ENCODE measurements at places on chromosomes 11 and 22.
A peak's percentile ranks its signal among the peaks of the same experiment; 100 is the strongest.

- DNase-seq = no peak
These were observed 1.2 kb downstream of the FIBP start for GRCh38 chr11:65886826-65887722.

DNA sequence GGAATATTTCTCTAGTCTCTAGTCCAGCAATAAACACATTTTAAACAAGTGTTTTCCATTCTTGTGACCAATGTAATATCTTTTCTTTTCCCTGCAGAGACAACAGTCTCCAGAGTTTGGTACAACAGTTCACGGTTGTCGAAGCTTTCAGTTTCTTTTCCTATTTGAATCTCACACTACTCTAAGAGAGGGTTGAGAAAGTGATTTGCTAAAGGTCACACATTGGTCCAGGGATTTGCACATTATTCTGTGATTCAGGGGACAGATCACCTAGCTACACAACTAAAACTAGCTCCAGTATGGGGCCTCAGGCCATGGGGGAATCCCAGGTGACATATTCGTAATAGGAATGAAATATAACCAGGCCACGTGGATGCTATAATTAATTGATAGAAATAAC, 132.5 kb downstream of the HIPK3 start:
- no peak for DNase-seq

DNA sequence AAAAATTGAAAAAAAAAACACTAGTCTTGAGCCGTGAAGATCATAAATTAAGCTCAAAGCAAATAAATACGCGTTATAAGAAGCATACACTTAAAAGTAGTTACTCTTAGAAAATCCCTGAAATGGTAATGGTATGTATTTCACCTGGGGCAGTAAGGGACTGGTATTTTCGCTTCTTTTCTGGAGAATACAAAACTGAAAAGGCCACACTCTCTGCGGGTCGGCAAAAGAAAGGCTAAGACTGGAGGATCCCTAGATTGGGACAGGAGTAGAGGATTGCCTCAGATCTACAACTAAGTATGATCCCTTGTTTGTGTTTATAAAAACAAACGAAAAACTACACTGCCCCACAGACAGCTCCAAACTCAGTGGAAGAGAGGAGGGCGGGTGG, 617 bp downstream of the TSG101 start:
- no peak for DNase-seq

- DNase-seq = no peak
These were observed 23.3 kb downstream of the MYH9 start for GRCh38 chr22:36364255-36365019.

DNA sequence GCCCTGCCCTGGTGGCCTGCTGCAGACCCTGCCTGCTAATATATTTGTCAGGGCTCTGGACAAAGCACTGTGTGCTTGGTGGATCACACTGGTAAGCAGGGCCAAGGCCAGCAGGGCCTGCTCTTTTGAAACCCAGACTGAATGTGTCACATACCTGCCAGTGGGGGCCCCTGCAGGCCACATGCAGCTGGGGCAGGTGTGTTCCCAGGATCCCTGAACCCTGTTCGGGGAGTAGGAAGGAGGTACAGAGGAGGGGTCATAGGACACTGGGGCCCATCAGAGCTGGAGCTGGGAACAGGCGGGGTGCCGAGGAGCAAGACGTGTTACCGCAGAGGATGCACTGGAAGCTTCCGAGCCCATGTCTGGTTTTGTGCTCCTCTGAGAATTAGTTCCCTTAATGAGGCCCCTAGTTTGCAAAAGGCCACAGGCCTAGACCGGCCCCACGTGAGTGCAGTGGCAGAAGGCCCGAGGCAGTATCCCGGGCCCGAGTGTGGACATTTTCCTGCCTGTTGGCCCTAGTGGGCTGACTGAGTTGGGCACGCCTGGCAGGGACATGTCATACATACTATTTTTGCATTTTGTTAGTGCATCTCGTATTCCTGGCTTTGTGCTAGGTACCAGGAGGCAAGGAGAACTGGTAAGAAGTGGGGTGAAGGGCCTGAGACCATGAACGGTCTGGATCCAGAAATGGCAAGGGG, 11.2 kb upstream of the ACR start:
- DNase-seq = peak; percentile 21

GRCh38 chr11:26493616-26494015, 78.4 kb downstream of the MUC15 start:
- no peak for DNase-seq

- DNase-seq = no peak
These were observed 16.3 kb downstream of the DUSP8 start for GRCh38 chr11:1555713-1556153.

DNA sequence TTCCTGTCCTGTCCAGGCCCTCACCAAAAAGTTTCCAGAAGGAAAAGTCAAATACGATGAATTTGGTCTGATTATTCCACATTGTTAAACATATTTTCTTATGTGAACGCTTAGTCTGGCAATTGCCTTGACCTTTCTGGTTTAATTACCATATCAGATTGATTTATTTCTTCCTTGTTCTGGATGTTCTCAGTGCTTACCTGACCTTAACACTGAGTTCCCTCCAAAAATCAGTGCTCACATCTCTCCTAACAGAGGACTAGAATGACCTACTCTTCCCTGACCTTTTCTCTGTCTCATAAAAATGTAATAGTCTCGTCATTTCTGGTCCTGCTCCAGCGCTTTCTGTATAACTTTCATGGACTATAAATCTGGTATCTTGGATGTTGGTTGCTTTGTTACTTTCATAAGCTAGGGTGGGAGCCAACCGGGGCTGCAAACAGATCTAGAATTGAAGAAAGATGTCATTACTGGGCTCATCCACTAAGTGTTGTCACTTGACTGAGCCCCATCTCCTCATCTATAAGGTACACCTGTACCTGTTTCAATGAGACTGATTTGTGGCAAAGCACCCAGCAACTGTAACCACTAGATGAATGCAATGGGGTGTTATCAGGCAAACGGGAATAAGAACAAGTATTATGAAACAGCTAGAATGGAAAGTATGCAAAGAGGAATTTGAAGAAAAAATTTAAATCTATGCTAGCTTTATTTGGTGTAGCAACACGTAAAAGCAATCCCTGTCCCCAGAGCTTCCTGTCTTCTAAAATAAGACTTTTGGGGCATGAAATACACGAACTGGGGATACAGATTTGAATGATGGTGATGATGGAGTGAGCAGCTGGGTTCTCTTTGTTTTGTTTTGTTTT, 2.4 kb downstream of the FADS2 start:
- DNase-seq = no peak

GRCh38 chr11:92892802-92893684, 76.4 kb upstream of the MTNR1B start:
- no peak for DNase-seq

- DNase-seq = no peak
These were observed 137.1 kb upstream of the CTSC start for GRCh38 chr11:88474655-88475054.

GRCh38 chr11:94803491-94803890, 35.3 kb downstream of the AMOTL1 start:
- DNase-seq = no peak

DNA sequence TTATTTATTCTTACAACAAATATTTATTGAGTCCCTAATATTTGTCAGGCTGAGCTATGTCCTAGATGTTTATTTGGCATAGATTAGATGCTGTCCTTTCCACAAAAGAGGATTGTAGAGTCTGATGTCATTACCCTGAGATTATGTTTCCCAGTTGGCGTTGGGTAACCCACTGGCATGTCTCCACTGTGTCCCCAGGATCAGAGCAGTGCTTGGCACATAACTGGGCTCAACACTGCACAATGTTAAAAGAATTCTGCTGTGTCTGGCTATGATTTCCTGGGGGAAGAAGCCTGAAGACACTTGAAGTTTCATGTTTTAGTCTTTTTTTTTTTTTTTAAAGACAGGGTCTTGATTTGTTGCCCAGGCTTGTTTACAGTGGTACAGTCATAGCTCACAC, 4.0 kb downstream of the RCN1 start:
- no peak for DNase-seq

DNA sequence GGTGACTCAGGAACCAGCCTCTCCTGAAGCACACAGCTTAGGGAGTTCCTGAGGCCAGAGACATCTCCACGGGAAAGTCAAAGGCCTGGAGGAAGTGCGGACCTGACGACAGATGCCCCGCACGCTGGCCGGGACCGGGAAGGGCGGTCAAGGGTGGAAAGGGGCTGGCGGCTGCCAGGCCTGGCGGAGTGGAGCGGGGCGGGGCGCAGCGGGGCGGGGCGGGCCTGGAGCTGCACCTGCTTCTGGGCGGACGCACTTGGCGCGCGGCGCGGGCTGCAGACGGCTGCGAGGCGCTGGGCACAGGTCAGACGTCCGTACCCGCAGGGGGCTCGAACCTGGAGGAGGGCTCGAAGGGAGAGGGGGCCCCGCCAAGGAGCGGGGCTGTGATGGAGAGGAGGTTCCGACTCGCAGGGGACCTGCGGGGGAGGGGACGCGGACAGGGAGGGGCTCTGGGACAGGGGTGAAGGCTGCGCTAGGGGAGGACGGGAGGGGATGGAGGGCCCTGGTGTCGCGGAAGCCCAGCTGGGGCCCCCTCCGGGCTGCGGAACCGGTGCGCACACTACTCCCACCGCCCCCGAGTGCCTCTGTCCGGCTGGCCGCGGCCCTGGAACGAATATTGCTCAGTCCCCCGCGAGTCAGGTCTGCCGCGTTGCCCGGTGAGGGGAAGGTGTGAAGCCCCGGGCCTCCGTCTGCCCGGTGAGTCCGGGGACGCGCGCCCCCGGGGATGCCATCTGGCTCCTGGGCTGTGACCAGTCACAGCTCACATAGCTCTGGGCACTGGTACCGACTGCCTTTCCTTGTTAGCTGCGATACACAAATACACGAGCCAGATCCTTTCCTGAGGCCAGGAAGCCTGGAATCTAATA, at the start of gene TMEM45B:
Gene TMEM45B, plus strand, starts transcription at position 253 of the 866 bp plus-strand sequence. CDS start 36,635 bp downstream, outside the sequence.
- no peak for DNase-seq

- no peak for DNase-seq
These were observed 95.9 kb downstream of the RRM1 start for GRCh38 chr11:4190519-4190918.

GRCh38 chr11:123218451-123218850, 23.4 kb upstream of the CLMP start:
- no peak for DNase-seq

DNA sequence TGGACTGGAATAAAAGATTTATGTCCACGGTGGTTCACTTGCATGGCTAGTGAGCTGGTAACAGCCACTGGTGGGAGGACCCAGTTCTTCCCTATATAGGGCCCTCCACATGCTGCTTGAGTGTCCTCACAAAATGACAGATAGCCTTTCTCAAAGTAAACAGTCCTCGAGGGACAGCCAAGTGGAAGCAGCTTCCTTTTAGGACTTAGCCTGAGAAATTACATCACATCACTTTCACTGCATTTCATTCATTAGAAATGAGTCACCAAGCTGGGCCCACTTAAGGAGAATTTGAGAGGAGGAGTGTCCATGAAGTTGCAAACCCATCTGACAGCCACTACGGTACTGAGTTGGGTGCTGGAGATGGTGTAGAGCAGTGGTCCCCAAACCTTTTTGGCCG, 7.0 kb downstream of the ISX start:
- no peak for DNase-seq

GRCh38 chr11:119918347-119918746, 189.3 kb upstream of the NECTIN1 start:
- no peak for DNase-seq

DNA sequence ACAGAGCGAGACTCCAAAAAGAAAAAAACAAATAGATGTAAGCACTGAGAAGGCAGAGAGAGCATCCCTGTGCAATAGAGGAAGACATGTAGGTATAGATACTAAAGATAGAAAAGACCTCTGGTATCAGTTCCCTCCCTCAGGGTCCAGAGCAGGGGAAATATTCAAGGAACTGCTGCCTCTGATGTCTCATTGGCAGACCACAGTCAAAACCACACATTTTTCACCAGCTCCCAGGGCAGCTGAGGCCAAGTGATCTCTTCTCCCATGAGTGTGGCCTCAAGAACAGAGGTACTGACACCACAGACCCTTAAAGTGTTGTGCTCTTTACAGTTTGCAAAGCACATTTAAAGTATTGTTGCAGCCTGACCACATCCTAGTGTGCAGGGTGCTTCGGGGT, 288.5 kb downstream of the NTM start:
- DNase-seq = no peak

DNA sequence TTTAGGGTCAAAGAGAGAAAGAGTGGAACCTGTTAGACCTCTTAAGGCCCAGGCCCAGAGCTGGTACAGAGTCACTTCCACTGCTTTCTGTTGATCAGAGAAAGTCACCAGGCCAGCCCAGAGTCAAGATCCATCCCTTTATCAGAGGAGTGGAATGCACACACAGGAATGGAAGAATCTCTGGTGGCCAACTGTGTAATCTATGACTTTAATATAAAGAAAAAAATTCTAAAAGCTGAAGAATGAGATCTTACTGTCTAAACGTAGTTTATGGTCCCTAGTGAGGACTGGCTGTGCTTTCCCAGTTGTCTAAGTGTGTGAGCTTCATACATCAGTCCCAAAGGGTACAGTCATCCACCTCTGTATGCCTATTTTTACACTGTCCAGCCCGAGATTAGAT, 51.0 kb downstream of the PPFIBP2 start:
- no peak for DNase-seq

DNA sequence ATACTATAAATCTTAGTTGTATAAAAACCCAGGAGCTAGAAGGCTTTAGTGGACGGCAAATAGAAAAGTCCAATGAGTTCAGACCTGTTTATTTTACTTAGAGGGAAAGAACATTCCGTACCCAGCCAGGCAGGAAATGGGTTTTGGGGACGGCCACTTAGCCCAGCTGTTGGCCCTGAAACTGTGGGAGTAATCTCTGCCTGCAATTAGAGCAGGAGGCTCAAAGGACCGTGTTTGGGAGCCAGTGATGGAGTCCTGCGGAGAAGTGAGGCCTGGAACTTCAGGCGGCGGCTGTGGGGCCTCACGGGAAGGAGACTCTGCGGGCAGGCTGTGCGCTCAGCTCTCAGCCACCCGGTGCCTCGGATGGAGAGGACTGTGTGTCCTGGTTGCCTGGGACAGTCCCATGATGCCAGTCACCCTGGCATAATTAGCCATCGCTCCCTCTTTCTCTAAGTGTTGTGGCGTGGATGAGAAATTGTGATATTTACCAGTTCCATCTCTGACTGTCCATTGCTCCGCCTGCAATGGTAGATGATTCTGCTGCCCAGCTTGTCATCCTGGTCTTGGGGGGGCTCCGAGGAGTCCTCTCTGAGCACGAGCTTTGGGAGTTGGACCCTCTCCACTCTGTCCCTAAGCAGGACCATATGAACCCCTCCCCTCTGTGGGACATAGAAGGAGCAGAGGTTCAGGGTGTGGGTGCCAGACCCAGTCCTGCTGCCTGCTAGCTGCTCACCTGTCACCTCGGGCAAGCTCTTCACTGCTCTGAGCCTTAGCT, 530.3 kb downstream of the TBC1D22A start:
- no peak for DNase-seq

GRCh38 chr11:93493252-93493897, 49.8 kb downstream of the SMCO4 start:
- DNase-seq = peak; percentile 79

GRCh38 chr11:73326929-73327811, 19.1 kb downstream of the ARHGEF17 start:
- DNase-seq = no peak

GRCh38 chr11:60951904-60952741, at the start of gene SLC15A3:
SLC15A3 (minus strand) TSS chr11:60952176; CDS start chr11:60951551, 625 bp downstream.
- no peak for DNase-seq

GRCh38 chr11:102576350-102576749, 45.8 kb upstream of the MMP7 start:
- DNase-seq = no peak

- no peak for DNase-seq
These were observed 540.8 kb downstream of the INSC start for GRCh38 chr11:15655552-15655951.

GRCh38 chr11:108985945-108986279, 321.0 kb downstream of the DDX10 start:
- no peak for DNase-seq
